Activated CD8-positive, alpha-beta memory T cell treated with anti-CD3 and anti-CD28 coated beads for 4 hours (primary cell): ENCODE measurements at places on chromosomes 13 and 19.

DNA sequence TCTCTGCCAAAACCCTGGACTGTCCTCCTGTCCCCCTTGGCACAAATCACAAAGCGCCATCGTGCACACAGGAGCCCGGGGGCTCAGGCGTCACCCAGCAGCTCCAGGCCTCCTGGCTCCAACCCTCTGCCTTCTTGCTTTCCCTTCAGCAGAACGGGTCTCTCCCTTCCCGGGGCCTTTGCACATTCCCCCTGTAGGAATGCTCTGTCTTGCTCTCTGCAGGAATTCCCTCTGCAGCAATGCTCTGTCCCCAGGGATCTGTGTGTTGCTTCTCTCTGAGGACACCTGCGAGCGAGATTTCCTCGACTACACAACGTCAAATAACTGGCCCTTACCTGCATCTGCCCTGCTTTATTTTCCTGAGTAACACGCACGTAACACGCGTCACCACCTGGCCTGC is 13.3 kb upstream of the RASA3 start:
- no peak for DNase-seq

DNA sequence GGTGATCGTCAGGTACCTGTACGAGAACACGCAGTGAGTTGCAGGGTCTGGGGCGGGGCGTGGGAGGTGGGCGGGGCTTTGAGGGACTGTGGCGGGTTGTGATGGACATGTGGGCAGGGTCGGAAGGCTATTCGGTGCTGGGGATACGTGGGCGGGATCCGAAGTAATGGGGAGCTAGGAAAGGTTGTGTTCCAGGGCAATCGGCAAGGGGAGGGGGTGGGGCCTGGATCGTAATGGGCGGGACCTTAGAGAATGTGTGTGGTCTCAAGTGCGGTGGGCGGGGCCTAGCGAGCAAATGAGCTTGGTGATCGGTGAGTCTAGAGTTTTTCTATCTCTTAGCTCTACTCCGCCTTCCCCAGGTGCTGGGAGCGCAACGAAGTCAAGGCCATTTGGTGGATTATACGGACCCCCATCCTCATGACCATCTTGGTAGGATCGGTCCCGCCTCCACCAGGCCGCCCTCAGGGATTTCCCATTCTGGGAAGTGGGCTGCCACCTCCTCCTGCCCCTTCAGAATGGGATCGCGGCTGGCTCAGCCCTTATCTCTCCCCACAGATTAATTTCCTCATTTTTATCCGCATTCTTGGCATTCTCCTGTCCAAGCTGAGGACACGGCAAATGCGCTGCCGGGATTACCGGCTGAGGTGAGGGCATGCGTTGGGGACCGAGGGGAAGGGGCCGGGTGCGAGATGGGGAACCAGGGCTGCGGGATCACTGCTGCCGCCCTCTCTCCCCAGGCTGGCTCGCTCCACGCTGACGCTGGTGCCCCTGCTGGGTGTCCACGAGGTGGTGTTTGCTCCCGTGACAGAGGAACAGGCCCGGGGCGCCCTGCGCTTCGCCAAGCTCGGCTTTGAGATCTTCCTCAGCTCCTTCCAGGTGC is 9.6 kb downstream of the GIPR start:
- DNase-seq: peak; percentile 67

DNA sequence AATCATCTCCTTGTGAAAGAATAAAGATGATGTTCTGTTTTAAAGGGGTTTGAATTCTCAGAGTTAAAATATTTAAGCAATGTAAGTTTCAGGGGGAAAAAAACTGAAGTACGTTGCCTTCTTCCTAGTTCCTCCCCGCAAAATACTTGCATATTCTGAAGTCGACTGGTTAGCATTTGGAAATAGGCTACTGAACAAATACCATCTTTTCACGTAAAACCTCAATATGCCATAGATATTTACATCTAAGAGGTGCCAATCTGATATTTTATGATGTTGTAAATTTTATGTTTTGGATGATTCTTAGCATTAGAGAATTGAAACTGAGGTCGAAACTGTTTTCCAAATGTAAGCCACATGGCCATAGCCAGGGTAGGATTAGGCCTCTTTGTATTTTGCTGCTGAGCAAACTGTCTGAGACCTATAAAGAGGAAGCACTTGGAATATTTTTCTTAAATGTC is 138.3 kb downstream of the FLT1 start:
- DNase-seq: no peak

- DNase-seq: no peak
Measured at GRCh38 chr19:5985098-5985783, 7.3 kb upstream of the RANBP3 start.

GRCh38 chr13:25768838-25769237 is 283.0 kb downstream of the SHISA2 start:
- DNase-seq: no peak

DNA sequence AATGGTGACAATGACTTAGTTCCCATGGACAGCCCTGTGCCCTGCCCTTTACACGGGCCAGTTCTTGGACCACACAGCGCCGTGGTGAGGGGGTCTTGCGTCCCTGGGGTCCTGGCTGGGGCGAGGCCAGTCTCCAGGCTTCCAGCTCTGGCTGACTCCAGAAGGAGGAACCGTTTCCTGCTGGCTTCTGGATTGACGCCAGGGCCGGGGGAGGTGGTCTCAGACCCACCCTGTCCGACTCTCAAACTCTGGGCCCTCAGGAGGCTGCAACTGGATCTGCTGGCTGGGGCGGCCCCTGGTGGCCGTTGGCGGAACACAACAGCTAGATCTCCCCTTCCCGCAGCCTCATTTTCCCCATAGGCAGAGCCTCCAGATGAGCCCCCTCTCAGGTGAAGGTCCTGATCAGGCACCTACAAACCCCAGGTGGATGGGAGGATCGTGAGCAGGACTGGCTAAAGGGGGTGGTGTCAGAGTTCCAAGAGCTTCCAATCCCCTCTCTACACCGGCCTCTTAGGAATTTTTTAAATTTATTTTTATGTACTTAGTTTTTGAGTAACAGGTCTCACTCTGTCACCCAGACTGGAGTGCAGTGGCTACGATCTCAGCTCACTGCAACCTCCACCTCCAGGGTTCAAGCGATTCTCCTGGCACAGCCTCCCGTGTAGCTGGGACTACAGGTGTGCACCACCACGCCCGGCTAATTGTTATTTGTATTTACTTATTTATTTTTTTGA is 8.0 kb downstream of the CCDC194 start:
- DNase-seq: no peak

DNA sequence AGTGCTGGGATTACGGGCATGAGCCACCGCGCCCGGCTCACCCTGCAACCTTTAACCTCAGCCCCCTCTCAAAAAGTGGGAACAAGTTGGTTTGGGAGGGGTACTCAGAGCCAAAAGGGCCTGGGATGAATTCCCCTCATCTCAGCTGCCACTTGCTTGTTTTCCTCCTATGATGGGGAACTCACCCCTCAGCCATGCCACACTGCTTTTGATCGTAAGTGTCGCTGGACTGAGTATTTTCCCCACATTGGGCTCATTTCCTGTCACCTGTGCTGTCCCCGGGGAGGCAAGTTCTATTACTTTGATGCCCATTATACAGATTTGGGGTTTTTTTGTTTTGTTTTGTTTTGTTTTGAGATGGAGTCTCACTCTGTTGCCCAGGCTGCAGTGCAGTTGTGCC is 6.5 kb downstream of the R3HDM4 start:
- no peak for DNase-seq
